COR-L47 (cell line): ENCODE measurements at places on chromosomes 13 and 19.

DNA sequence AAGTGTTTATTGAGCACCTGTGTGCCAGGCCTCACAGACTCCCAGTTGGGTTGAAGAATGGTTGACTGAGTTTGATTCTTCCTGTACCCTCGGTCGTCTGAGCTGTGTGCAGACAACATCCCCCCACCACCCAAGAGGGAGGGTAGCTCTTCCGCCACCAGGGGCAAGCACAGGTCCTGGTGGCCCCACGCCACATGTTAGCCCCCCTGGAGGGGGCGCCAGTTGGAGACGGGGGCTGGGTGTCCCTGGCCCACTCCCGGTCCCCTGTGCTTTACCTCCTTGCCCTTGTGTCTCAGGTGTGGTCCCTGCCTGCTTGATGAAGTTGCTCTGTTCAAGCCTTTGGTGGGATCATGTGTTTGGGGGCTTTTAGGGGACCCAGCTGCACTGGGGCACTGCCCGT lies 27.2 kb downstream of the COLGALT1 start:
- DNase-seq = no peak

DNA sequence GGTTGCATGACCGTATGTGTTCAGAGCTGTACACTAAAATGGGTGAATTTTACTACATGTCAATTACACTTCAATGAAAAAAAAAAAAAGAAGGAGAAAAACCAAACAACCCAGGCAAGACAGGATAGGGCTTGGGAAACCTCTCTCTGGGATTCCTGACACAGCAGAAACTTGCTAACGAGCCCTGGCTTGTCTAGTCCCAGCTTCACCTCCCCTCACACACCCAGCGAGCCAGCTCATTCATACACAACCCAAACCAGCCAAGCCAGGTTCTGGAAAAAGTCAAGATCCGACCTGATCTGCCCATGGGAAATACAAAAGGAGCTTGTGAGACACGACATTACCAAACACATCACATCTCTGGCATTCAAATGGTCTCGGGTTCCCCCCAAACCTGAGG lies 3.7 kb upstream of the TECR start:
- no peak for DNase-seq

DNA sequence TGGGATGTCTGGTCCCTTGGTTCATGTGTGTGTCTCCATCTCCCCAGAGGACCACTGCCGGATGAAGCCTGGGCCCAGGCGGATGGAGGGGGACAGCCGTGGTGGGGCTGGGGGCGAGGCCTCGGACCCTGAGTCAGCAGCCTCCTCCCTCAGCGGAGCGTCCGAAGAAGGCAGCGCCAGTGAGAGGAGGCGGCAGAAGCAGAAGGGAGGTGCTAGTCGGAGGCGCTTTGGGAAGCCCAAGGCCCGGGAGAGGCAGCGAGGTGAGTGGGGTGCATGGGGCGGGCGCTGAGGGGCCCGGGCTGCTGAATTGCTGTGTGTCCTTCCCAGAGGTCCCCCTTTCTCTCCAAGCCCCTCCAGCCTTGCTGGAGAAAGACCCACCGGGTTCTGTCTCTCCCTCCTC lies 3.2 kb downstream of the CCDC106 start:
- DNase-seq = no peak

DNA sequence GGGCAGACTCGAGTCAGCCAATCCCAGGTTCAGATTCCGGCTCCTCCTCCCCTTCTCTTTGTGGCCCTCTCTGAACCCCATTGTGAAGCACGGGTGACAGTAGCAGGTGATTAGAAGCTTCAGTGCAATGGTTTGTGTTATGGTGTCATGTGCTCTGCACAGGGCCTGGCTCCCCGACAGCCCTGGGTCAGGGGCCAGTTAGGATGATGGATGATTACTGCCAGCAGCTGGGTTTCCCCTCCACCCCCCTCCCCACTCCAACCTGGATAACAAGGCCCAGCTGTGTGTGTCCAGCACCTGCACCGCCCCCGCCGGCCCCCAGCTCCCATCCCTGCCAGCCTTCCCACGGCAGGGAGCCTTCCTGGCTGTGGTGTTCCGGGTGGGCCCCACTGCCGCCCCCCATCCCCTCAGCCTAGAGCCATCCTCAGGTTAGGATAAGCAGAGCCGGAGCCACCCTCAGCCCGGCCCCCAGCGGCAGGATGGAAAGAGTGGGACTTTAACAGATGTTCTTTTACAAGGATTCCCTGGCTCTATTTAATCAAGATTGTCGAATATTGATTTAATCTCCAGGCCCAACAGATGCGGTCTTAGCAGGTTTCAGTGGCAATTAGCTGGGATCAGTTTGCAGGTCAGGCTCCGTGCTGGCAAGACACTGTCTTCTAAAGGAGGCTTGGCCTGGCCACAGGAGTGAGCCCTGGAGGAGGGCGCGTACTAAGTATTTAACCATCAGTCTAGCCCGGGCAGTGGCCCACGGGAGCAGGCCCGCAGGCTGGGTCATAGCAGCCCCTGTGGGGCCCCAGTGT lies 156.2 kb downstream of the SIPA1L3 start:
- peak; percentile 78 for DNase-seq

DNA sequence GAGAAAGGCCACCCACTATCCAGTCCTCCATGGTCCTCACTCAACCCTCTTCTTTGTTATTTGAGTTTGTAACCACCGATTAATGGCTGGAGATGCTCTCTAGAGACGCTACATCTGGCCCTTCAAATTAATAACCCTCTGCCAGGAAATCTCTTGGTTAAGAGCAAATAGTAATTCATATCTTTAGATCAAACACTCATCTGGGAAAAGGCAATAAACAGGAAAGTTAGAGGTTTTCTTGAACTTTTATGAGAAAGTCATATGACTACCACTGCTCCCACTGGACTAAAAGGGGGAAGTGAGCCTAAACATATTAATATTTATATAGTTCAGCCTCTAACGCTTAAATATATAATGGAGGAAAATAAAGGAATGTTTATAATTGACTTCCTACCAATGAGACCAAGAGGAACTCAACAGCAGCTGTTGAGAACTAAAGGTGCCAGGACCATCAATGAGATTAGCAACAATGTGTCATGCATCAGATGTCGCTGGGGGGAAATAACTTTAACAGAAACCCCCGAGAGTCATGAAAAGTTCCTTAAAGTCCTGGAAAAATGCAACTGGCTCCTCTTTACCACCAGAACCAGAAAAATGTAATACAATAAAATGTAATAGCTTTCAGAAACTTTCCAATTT lies 2.7 kb downstream of the TBC1D4 start:
- no peak for DNase-seq

DNA sequence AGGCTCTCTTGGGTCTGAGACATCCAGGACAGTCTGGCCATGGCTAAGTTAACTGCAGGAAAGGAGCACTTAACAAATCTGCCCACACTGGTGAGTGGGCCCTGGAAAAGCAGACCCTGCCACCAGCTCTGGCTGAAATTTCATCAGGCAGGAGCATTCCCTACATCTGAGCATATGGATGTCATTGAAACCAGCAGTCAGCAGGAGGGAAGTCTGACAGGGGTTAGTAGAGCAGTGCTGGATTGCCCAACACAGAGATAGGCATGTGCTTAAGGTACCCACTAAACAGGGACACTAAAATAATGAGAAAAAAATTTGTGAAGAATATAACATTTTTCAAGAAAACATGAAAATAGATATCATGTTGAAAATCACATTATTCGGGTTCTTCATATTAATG lies 13.6 kb upstream of the ACOD1 start:
- DNase-seq = no peak

GRCh38 chr13:91922969-91923592 lies 524.7 kb downstream of the GPC5 start:
- DNase-seq = no peak

DNA sequence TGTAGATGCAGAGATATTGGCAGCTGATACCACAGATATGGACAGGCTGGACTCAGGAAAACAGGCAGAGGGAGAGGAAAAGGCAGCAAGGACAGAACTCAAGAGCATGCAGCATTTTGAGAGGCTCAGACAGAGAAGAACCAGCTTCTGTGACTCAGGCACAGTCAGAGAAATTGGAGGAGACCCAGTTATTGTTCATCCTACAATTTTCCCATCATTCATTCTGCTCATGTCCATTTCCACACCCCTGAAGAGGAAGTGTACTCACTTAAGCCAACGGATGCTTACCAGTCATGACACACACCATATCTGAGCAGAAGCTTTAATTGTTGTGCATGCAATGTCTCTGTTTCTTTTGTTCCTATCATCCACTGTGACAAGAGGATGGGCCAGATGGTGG lies 359.8 kb upstream of the HTR2A start:
- DNase-seq = no peak

- DNase-seq = no peak
Observed at GRCh38 chr13:93549326-93550005, 322.9 kb downstream of the GPC6 start.

GRCh38 chr13:90713441-90714133 lies 633.9 kb upstream of the MIR17HG start:
- DNase-seq = no peak

GRCh38 chr19:45762870-45763631 lies 6.0 kb downstream of the SIX5 start:
- DNase-seq = no peak

- DNase-seq = no peak
Observed at GRCh38 chr19:33470686-33471085, 50.9 kb downstream of the PEPD start.

- DNase-seq = no peak
Observed at GRCh38 chr13:29922896-29923295, 72.5 kb upstream of the UBL3 start.

DNA sequence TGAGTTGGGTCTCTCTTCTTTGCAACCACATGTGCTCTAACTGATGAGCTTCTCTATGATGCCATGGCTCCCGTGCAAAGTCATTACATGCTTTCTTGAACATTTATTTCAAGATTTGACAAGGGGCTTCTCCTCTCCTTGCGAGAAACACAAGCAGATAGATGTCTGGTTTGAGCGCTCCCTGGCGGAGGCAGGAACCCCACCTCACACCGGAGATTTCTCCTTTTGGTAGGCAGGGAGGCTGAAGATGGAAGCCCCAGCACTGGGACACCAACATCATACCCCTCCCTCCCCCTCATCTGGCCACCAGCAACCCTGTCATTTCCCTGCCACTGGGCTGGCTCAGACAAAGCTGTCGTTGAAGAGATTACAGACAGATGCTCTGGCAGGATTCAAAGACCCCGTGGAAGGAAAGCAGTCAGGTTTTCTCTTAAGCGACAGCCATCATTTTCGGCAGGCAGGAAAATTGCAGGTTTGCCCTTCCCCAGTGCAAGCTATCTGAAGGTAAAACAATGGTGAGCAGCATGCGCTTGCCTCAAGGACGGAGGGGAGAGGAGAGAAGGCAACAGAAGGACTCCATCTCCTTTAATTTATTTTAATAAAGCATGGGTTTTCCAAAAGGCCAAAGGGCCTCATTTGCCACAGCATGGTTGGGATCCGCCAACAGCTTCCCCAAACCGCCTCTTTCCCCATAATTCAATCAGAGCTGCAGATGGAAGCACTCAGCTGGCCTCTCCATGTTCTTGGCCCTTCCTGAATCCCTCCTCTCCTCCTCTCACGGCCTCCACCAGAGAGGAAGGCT lies 344.1 kb upstream of the TSHZ3 start:
- DNase-seq = no peak

DNA sequence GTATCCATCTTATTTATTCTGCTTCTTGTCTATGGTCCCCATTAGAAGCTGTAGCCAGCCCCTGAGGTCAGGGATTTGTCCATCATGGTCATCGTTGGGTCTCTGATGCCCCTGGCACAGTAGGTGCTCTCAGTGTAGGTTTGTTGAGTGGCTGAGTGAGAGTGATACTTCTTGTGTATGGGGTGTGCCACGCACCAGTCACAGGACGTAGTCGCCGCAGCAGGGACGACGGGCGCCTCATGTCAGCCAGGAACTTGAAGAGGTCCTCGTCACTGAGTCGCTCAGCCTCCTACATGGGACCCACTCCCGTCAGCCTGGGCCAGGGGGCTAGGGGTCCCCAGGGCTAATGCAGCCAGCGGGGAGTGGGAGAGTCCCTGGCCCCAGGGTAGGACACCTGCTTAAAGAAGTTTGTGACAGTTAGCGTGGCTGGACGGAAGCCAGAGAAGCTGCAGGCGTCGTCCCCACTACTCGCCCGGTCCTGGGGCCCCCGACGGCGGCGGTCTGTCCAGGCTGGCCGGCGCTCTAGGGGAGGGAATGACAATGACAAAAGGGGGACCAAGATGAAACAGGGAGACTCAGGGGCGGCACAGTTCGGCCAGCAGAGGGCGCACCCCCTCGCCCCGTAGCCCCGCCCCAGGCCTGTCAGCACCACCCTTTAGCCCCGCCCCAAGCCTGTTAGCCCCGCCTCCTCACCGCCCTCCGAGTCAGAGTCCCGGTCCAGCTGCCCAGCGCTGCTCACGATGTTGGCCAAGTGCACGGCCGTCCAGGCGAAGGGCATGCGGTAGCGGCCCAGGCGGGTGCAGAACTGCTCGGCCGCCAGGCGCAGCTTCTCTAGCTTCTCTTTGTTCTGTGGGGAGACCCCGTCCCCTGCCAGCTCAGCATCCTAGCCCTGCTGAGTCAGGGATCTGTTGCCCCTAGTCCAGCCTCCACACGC lies 3.7 kb downstream of the ANGPTL8 start:
- DNase-seq = peak; percentile 50

DNA sequence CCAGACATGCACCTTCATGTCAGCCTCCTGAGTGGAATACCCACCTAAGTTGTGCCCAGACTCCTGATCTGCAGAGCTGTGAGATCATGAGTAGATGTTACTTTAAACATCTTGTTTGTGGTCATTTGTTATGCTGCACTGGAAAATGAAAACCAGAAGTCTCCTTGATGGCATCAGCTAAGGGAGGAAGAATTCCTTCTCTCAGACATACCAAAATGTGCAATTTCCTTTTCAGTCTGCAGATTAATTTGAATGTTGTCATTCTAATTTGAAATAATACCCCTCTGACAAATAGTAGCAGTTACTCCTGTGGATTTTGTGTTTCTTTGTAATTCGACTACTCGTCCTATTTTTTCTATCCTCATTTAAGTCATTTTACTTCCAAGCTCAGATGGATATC lies 59.3 kb downstream of the ITGBL1 start:
- DNase-seq = no peak

DNA sequence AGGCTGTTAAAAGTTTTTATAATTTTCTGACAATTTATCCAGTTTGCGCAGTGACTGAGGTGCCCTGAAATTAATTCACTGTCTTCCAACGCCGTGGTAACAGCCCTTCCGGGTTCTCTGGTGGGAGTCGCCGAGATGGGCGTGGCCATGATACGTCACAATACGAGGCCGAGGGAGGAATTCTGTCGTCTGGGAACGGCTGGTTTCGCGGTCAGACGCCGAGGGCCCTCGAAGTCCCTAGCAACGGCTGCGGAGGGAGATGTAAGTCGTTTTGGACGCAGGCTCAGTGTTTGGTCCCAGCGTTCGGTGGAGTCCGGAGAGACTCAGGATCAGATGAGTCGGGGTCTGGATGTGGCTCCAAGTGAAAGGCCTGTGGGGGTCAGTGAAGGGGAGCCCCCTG lies 21.7 kb downstream of the ZNF613 start:
- DNase-seq = no peak

GRCh38 chr19:1822210-1822609 lies 10.1 kb upstream of the ATP8B3 start:
- no peak for DNase-seq

GRCh38 chr13:23776698-23777574 lies 112.3 kb downstream of the MIPEP start:
- no peak for DNase-seq
